ENCODE measurements at places on chromosomes 2 and 18. TPM values are rescaled to one million over a fixed set of nuclear protein-coding genes. Genes with fewer than 3 reads are reported as not detected.

- DNase-seq = peak; percentile 54
Measured at GRCh38 chr2:233082222-233082930, 22.2 kb downstream of the INPP5D start.

The GCKR gene
- total RNA-seq = not detected

- no peak for DNase-seq
Measured at GRCh38 chr18:64053246-64053645, 83.4 kb downstream of the SERPINB8 start.

DNA sequence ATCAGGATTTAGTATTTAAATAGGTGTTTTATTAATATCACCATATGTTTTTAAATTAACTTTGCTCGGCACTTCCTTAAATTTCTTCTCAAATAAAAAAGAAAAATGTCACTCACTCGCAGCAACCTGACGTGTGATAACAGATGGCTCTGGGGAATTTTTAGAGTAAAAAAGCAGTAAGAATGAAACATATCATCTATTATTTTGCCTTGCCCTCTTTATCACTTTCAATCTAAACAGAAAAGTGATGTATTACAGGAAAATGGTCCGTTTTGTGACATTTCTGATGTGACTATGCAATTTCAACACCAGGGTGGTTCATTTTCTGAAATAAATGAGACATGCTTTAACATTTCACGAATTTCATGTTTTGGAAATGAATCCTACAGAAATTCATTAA is 1368.0 kb upstream of the LRRTM1 start:
- DNase-seq = no peak

DNA sequence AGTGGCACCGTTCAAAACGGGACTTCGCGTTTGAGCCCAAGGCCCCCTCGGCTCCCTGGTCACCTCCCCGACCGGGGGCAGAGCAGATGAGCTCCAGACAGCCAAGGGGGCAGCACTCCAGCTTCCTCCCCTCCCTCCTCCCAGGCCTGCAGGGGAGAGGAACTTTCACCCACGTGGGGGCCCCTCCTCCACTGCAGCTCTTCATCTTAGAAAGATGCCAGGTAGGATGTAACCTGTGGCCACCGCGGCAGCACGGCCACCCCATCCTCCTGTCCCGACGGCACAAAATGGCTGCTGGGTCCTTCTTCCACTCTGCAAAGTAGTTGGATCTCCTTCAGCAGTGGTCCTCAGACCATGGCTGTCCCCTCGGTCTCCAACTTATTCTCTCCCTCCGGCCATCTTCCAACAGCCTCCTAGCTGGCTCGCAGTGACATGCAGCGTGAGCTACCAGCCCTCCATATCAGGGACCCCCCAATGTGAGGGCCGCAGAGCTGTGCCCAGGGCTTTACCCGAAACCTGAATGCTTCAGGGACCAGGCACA is 94.5 kb upstream of the ID2 start:
- no peak for DNase-seq

The ANKRD30BL gene
- total RNA-seq = not detected

GRCh38 chr2:212237350-212238095 is 301.1 kb downstream of the ERBB4 start:
- DNase-seq = no peak

DNA sequence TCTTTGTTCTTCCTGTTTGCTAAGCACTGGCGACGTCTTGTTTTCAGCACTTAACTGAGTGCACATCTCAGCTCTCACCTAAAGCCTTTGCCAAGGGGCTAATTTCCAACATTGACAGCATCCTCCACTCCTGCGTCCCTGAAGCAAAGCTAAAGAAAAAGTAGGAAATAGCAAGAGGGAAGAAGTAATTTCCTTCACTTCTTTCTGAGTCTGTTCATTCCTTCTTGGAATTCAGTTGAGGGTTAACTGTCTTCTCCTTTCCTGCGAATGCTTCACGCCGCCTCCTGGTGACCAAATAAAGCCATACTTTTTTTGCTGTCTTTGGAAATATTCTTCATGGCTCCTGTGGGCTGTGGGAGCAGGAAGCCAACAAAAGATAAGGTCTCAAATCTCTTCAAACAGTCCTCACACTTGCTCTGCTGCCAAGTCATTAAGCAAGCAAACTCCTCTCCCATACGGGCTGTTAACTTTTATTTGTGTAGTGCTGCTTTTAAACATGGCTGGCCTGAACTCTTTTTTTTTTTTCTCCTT is 100.9 kb downstream of the DPP10 start:
- no peak for DNase-seq

GRCh38 chr2:171308280-171309054 is 125.3 kb downstream of the METTL8 start:
- DNase-seq = no peak

DNA sequence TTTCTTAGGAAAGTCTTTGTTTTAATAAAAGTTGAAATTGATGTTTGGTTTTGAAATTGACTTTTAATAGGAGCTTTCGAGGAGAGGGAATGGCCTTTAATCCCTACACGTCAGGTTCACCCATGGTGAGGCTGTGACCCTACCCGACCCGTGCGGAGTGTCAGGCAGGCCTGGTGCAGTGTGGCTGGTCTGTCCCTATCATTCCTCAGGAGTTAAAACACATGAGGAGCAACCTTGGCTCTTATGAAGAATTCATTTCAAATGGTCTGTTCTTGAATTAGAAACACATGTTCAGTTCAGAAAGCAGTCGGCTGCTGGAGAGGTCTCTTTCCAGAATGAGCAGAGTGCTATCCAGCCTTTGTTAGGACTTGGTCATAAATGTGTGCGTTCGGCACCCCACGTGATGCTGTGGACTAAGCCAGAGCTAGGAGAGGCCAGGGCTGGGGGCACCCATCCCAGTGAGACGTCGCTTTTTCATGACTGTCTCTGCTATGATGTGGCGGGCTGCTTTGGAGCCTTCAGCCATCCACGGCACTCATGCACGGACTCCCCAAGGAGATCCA is 54.7 kb downstream of the EMILIN2 start:
- DNase-seq = no peak

The LONRF2 gene
- total RNA-seq = 0.04 TPM

- no peak for DNase-seq
Measured at GRCh38 chr2:222945887-222946286, 85.1 kb downstream of the ACSL3 start.

DNA sequence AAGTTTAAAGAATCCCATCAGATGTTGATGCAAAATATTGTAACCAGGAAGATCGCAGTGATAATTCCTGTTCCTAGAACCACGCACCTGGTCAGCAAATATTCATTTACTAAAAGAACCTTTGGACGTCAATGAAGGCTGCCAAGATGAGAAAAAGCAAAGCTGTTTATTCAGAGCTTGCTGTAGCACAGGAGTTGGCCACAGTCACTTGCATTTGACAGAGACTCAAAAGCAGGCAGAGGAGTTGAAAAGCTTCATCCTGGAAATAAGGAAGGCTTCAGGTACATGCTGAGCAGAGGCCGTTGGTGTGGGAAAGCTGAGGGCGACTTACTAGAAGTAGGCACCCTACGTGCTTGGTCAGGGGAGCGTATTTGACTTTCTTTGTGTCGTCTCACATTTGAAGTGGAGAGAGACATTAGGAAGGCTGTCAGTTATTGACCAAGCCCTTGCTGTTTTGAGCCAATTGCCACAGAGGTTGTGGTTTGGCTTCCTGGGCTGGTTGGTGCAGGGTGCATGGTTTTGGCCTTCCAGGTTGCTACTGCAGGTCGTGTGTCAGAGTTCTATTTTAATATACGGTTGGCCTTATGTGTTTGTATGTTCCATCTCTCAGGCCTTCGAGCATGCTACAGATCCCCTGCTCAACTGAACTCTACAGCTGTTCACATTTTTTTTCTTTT is 289.6 kb downstream of the METTL4 start:
- DNase-seq = no peak

The CCDC178 gene
- total RNA-seq = not detected

The ZNF804A gene
- not detected for total RNA-seq

The NXPH2 gene
- not detected for total RNA-seq

GRCh38 chr2:145752091-145752806 is 1232.3 kb upstream of the ZEB2 start:
- no peak for DNase-seq

DNA sequence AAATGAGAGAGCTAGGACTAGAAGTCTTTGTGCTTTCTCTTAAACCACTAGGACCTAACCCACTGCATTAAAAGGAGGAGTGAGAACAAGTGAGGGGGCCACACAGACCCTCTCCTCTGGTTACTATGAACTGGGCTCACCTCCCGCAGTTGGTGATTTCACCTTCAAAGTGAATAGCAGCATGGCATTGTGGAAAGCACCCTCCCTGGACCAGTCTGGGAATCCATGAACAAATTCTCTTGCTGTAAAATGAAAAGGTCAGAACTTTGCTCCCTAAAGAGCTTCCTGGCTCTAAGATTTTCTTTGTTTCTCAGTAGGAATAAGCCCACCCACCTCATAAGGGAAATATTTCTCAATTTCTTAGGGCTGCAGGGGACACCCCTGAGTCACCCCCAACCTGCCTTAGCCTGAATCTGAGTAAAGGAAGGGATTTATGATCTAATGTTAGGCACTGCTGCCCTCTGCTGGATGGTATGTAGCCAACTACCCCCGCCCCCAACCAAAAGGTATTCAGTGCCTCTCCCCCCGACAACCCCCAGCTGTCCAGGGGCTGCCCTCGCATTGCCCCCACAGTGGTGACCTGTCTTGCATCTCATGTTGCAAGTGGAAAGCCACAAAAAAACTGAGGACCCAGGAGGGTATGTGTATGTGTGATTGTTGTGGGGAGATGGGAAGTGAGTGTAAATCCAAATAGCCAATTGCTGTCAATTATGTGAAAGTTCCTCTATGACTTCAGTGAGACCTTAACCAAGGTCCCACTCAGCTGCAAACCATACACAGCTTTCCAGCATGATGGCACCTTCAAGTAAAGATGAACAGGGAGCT is 230.9 kb upstream of the SLC14A2 start:
- DNase-seq = peak; percentile 60

DNA sequence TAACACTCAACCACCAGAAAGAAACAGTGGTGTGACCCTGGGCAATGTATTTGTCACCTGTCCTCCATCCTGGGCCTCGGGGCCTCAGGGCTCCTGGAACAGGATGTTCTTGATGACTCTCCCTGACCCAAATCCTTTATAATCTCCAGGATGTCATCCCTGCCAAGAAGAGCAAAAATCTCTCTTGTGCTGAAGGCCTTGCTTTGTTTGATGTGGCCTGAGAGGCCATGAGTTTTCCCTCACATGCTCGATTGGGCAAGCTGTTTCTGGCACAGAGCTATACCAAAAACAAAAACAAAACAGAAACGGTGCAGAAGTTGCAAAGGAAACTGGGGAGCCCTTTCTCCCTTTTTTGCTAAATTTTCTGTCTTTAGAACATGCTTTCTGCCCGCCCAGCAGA is 35.7 kb upstream of the ST3GAL5 start:
- no peak for DNase-seq

- DNase-seq = no peak
Measured at GRCh38 chr18:12839057-12839525, 44.9 kb downstream of the PTPN2 start.

The CROCC2 gene
- not detected for total RNA-seq

The DAPL1 gene
- not detected for total RNA-seq

GRCh38 chr2:241952816-241953215 is 83.3 kb downstream of the RTP5 start:
- DNase-seq = no peak

DNA sequence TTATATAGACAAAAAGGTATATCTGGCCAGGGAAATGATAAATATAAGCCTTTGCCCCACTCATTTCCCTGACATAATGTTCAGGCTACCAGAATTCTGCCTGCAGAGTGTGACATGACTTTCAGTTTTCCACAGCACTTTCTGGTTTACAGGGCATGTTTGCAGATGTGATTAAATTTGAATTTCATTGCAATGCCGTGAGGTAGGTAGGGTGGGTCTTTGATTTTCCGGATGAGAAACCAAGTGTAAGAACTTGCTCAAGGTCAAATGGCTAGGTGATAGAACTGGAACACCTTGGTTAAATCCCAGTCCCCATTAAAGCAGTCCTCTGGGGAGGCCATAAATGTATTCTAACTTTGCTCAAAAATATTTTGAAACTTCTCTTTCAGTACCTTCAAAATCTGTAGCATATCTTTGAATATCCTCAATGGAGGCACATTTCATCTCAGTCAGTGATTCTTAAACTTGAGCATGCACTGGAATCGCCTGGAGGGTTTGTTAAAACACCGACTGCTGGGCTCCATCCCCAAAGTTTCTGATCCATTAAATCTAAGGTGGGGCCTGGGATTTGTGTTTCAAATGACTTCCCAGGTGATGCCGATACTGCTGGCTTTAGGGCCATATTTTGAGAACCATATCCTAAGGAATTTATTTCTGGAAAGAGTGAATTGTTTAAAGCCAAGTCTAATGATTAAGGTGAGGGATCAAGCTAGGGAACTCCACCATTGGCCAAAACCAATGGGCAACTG is 35.0 kb downstream of the MRPL33 start:
- DNase-seq = no peak

The TRIP12 gene
- 213 TPM for total RNA-seq

GRCh38 chr2:219522111-219523030 is 8.1 kb downstream of the ASIC4 start:
- no peak for DNase-seq

DNA sequence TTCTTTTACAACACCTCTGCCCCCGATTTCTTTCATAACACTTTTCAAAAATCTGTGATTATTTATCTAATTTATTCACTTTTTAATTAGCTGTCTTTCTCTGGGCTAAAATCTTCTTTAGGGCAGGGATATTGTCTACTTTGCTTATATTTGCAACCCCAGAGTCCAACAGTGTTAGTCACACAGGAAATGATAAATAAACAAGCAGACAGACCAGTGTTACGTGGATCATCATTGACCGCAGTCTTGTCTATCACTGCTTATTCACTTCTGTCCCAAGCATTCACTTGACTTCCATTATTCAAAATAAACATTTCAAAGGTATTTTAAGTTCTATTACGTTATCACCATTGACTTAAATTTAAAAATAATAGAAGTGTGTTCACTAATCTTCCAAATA is 237.6 kb upstream of the UBE2E3 start:
- no peak for DNase-seq

The SP110 gene
- 61.0 TPM for total RNA-seq

The CD207 gene
- not detected for total RNA-seq

GRCh38 chr2:122843503-122843902 is 1088.1 kb downstream of the TSN start:
- DNase-seq = no peak

- DNase-seq = no peak
Measured at GRCh38 chr2:168470320-168471162, 14.5 kb downstream of the CERS6 start.

DNA sequence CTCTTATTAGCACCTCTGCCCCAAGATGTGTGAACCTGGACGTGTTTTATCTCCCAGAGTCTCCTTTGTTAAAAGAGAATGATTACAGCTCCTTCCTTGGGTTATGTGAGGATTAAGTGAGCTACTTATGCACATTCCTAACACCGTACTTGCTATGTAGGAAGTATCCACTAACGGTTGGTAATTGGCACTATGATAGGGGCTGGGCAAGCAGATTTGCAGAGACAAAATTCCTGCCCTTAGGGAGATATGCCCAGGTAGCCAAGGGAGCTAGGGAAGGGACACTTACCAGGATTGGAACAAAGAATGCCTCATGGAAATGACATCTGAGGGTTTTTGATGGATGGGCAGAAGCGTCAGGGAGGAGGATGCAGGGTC is 11.5 kb upstream of the ALPK2 start:
- no peak for DNase-seq

The CERKL gene
- not detected for total RNA-seq

The ACVR1C gene
- 2.3 TPM for total RNA-seq

- no peak for DNase-seq
Measured at GRCh38 chr18:40283560-40283959, 1671.5 kb upstream of the PIK3C3 start.

- no peak for DNase-seq
Measured at GRCh38 chr2:43414586-43415135, 181.2 kb downstream of the THADA start.

GRCh38 chr18:37407571-37407970 is 158.0 kb downstream of the CELF4 start:
- DNase-seq = no peak

Data from activated naive CD4-positive, alpha-beta T cell treated with anti-CD3 and anti-CD28 coated beads, Interleukin-2, amount 50 U/mL, for 72 hours (primary cell).